ENCODE measurements at places on chromosomes 1 and 21.

DNA sequence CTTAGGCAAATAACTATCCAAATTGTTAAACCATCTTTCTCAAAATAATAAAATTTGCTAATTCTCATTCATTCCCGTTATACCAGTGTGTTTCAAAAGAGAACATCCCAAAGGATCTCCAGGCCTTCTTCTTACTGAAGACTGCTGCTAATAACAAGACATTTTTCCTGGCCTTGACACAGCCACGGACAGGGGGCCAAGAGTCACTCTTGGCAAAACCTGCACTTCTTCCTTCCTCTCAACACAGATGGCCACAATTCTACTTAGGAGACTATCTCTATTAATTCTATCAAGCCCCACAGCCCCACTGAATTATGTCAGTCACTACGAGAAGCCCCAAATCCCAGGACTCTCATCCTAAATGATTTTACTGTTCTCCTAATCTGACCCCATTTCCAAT, 86.0 kb downstream of the EVI5 start:
- DNase-seq, result no peak

DNA sequence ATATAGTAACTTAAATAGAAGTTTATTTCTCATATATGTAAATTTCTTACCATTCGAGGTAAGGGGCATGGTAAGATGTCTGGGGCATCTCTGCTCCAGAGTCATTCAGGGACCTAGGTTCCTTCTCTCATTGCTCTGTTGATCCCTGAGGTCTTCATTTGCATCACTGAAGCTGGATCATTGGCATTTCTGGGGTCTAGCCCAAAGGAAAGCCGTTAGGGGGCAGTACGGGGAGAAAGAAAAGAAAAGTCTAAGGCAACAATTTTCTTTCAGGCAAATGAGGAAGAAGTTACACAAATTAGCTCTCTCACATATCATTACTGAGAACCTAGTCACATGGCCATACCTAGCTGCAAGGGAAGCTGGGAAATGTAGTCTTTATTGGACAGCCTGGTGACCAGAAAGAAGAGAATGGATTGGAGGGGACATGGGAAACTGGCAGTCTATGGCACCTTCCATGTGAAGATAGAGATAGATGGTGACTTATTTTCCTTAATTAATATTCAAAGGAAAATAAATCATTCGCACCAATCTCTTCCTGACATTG, 10.2 kb upstream of the SUSD4 start:
- DNase-seq, result no peak

GRCh38 chr1:205128050-205128449, 6.3 kb upstream of the RBBP5 start:
- DNase-seq, result no peak

- no peak for DNase-seq
Observed at GRCh38 chr1:19121192-19121591, 88.9 kb downstream of the UBR4 start.

GRCh38 chr1:87937831-87938395, 609.2 kb downstream of the LMO4 start:
- DNase-seq, result no peak

DNA sequence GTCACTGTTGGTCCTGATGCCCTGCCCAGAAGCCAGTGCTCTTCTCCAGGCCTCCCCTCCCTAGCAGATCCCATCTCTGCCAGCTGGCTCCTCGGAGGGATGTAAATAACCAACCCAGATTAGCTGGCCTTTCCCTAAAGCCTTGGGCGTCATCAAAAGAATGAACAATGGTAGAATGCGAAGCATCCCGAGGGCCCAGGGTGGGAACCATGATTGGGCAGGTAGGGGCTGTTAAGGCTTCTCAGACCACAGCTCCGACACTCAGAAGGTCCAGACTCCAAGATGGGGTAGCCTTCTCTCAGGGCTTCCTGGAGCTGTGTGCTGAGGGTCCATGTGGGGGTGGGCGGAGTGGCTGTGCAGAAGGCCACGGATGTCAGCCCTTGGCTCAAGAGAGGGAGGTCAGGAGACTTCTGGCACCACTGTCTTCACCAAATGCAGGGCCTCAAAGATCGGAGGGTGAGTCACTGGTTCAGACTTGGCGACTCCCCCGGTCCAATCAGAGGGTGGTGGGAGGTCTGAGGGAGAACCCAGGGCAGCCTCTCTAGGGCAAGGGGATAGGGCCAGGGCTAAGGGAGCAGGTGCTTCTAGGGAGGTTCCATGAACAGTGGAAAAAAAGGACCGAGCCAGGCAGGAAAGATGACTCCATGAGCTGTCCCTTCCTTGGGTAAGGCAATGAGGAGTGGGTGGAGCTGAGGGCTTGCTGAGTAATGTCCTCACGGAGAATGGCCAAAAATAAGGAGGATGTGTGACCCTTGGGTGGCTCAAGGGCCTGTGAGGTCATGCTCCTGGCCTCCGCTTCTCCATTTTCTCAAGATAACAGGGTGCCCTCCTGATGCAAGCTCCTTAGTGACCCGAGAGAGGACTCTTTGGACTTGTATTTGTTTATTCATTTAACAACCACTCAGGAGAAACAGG, 58.4 kb upstream of the EPS8L3 start:
- peak; percentile 44 for DNase-seq
